ENCODE measurements at places on chromosomes 6 and 20.
A peak's percentile ranks its signal among the peaks of the same experiment; 100 is the strongest.

GRCh38 chr6:165847407-165848085, 184.5 kb upstream of the PDE10A start:
- no peak for DNase-seq

- DNase-seq: no peak
Measured at GRCh38 chr20:7866285-7866684, 74.0 kb downstream of the HAO1 start.

DNA sequence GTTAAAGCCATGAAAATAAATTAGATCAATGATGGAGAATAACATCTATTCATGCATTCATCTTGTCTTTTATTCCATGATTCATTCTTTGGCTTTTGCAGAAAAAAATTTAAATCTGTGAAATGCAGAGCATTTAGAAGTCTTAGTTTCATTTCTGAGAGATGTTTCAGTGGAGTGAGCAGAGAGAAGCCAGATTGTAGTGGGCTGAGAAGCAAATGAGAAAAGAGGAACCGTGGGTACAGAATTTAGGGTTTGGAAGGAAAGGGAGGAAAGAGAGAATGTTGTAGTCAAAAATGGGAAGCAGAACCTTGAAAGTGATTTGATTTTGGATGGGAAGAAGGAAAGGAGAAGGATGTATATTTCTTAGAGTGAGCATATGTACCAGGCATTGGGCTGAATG, 260.3 kb upstream of the MAN1A1 start:
- DNase-seq: no peak

DNA sequence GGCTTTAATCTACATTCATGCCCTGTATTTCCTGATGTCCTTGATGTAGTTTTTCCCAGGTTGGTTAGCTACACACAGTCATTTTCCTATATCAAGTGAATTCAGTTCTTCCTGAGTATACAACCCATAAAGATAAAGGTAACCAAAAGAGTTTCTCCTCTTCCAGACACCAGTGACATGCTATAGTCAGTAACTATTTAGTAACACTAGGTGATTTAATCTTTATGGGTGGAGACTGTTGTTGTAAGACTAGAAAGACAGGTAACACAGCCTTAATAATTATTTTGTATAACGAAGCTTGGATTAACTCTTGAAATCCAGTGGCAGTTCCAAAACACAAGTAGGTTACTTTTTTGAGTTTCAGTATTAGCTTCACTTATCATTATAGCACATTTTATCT, 17.6 kb downstream of the MCUR1 start:
- DNase-seq: no peak

GRCh38 chr6:39521958-39522357, 199.5 kb upstream of the KCNK16 start:
- no peak for DNase-seq

DNA sequence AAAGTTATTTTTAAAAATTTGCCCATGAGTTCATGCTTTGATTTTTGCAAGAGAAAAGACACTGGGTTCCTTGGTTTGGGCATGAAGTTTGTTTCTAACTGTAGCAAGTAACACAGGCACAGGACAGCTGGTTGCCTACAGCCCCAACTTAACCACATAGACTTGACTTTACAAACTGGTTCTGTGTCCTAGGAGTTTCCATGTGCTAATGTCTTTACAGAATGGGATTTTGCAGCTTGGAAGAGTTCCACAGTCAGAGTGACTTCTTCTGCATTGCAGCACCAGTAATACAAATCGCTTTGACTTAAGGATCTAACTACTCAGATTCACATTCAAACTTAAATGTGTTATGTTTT, 44.3 kb downstream of the OR2B2 start:
- peak; percentile 23 for DNase-seq

DNA sequence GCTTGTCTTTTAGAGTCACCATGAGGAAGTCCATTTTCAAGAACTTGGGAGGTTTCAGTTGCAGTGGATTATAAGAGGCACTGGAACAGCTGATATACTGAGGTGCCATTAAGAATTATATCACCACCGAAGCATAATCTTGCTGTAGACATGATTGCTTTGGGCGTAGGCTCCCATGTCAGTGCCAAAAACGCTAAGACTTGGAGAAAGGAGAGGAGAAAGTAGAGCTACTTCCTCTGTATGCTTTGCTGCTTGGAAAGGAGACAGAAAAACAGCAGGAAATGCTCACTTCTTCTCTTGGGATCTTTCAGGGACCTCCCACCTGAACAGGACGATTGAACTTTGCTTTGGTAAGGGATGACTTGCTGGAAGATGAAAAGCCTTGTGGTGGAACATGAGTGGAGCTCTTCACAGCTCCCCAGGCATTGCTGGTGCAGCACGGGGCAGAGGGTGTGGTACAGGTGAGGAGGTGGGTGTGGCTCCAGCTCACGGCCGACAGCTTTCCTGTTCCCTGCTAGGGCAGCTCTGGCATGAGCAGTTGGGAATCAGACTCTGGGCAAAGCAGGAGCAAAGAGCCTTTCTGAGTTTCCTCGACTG, 190.4 kb upstream of the JAG1 start:
- DNase-seq: no peak

DNA sequence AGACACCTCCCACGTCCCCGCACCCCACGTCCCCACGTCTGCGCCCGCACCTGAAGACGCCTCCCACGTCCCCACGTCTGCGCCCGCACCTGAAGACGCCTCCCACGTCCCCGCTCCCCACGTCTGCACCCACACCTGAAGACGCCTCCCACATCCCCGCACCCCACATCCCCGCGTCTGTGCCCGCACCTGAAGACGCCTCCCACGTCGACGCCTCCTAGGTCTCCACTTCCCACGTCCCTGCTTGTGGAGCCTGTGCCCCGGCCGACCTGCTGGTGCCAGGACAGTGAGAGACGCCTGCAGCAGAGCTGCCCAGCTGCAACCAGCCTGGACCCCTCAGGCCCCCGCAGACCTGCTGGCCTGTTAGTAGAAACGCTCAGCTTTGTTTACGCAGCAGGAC, 22.6 kb downstream of the ANKRD60 start:
- DNase-seq: no peak

GRCh38 chr20:49286689-49287551, 9.1 kb upstream of the ZNFX1 start:
- DNase-seq: no peak

DNA sequence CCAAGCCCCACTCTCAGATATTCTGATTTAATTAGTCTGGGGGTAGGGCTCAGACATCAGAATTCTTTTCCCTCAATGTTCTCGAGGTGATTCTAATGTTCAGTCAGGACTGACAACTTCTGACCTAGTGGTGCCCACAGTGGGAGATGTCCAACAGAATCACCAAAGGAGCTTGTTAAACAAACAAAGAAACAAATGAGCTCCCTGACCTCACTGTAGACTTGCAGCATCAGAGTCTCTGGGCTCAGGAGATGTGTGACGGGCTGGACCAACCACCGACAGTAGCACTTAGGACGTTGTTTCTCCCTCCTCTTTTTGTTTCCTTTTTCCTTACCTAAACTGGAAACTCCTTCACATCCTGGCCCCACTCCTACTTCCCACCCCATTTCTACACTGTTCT, 49.3 kb downstream of the CLIC5 start:
- no peak for DNase-seq

All from activated CD4-positive, alpha-beta T cell treated with anti-CD3 and anti-CD28 coated beads, Interleukin-2, amount 50 U/mL, for 16 hours (primary cell).